Bladder microvascular endothelial cell (primary cell): ENCODE measurements at places on chromosomes 16 and 17. TPM values are rescaled to one million over a fixed set of nuclear protein-coding genes. Genes with fewer than 3 reads are reported as not detected.

The NRN1L gene
- 0.16 TPM in 1 of 2 replicates, not detected in the other for total RNA-seq

The INCA1 gene
- total RNA-seq: 0.25 and 0.32 TPM in 2 replicates

The NME1 gene
- total RNA-seq: 129 and 131 TPM in 2 replicates

The ACBD4 gene
- 2.6 and 3.9 TPM in 2 replicates for total RNA-seq

The CTRB1 gene
- not detected in 2 replicates for total RNA-seq

The CX3CL1 gene
- total RNA-seq: 3.6 and 89.1 TPM in 2 replicates
